NCI-H524 treated with DMSO at 0.1 percent for 48 hours (cell line): ENCODE measurements at places on chromosomes 16 and 17.

DNA sequence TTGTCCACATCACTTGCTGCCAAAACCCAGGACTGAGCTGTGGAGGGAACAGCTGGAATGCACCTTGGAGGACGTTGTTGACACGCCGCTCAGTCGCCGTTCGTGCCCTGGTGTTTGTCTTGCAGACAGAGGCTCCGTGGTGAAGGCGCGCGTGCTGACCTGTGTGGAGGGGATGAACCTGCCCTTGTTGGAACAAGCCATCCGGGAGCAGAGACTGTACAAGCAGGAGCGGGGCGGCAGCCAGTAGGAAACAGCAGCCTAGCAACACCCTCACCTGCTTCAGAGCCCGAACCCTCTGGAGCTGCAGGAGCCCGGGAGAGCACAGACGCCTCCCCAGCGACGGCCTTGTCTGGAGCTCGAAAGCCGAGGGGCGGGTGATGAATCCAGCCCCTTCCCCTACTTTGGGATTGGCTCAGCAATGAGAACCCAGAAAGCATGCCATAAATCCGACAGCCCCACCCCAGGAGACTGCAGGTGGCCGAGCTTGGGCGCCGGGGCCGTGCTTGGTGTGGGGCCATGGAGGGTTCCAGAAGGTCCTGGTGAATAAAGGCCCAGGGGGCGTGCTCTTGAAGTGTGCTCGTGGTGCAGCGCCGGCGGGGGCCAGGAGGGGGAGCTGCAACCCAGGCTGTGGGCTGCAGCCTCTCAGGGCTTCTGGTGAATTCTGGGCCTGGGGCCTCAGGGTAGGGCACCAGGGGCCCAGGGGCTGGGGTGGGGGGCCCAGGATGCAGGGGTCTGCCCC lies 470 bp upstream of the CDK3 start:
- DNase-seq: no peak

DNA sequence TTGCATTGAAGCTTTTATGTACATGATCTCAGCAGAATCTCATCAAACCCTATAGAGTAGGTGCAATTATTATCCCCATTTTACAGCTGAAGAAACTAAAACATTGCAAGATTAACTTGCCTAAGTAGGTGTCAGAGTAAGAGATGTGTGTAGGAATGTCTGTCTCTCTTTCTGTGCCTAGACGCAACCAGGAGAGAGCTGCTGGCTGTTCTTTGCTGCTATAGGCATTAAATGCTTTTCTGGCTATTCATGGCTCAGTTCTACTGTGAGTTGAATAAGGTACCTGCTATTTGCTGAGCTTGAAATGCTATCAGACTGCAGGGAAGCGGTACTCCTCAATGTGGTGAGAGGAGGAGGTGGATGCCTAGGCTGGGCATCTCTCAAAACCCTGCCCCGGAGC lies 17.0 kb downstream of the IRX5 start:
- DNase-seq: no peak

DNA sequence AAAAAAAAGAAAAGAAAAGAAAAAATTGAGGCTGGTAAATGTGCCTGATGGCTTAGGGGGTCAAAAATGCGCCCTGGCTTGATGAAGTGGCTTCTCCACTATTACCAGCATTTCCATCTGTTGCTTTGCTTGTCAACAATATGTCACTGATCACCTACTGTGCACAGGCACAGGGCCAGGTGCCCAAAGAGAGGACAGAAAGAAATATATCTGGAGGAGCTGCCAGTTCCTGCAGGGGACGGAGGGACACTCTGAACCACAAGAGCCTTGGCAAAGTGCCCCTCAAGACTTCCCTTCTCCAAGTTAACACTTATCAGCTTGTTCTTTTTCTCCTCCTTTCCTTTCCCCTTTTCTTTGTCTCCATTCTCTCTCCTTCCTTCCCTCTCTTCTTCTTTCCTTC lies 34.7 kb downstream of the GINS3 start:
- DNase-seq: peak; percentile 31

DNA sequence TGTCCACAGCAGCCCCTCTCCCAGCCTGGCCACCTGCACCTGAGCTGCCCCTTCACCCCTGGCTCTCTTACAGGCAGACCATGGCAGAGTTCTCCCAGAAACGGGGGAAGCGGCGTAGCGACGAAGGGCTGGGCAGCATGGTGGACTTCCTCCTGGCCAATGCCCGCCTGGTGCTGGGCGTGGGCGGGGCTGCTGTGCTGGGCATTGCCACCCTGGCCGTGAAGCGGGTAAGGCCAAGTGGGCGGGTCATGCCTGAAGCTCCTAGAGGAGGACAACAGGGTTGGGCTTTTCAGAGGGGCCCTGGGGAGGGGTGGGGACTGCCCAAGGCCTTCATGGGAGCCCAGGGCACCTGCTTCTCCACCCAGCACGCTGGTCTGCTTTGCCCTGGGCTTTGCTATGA lies 2.2 kb downstream of the MIEF2 start:
- no peak for DNase-seq

- no peak for DNase-seq
Observed at GRCh38 chr16:89303617-89304016, 86.1 kb downstream of the ZNF778 start.

GRCh38 chr17:21460358-21460757 lies 84.2 kb downstream of the KCNJ12 start:
- no peak for DNase-seq

DNA sequence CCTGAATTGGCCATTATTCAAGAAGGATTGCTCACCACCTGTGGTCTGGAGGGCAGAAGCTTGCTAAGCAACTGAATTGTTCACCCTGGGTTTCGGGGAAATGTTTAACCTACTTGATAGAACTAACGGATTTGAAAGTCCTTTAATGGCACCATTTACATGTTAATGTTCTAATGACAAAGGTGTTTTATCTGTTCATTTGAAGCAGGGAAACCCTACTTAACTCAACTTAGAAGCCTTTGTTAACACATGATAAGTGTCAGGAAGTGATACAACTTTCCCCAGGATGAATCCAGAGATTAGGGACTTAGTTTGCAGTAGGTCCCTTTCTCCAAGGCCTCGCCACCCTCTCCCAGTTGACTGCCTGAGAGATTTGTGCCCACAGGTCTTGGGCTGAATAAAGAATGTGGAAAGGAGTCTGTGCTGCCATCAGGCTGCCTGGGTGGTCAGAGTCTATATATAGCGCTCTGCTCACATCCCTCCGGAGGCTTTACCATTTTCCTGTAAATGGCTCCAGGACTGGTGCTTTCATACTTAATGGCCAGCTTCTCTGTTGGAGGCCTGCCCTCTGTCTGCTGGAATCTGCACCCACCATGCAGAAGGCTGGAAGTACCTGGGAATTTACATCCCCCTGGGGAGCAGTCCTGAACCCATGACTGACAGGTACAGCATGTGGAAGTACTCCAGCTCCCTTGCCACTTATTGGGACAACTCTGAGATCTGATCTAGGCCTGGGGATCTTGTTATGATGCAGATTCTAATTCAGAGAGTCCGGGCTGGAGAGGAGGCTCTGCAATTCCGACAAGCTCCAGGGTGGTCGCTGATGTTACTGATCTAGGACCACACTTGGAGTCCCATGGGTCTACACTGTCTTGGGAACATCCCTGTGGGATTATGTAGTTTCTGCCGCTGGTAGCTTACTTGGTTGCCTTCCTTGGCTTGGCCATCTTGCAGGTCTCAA lies 99.9 kb downstream of the ASIC2 start:
- DNase-seq: no peak

- DNase-seq: no peak
Observed at GRCh38 chr17:80919331-80920311, 72.0 kb upstream of the CHMP6 start.

GRCh38 chr16:66342294-66342900 lies 24.1 kb upstream of the CDH5 start:
- DNase-seq: no peak

GRCh38 chr16:89482150-89482816 lies 8.1 kb downstream of the ANKRD11 start:
- no peak for DNase-seq

DNA sequence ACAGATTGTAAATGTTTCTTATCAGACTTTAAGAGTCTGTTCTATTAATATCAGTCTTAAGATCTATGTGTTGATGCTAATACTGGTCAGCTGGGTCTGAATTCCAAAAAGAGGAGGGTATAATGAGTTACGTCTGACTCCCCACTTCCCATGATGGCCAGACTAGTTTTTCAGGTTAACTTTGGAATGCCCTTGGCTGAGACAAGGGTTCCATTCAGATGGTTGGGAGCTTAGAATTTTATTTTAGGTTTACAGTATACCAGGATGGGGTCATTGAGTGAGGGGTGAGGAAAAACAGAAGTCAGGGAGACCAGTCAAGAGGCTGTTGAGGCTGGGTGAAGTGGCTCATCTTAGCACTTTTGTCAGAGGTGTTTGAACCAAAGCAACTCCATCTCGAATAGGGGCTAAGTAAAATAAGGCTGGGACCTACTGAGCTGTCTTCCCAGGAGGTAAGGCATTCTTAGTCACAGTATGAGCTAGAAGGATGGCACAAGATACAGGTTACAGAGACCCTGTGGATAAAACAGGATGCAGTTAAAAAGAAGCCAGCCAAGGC lies 2.9 kb upstream of the TMEM231 start:
- no peak for DNase-seq

DNA sequence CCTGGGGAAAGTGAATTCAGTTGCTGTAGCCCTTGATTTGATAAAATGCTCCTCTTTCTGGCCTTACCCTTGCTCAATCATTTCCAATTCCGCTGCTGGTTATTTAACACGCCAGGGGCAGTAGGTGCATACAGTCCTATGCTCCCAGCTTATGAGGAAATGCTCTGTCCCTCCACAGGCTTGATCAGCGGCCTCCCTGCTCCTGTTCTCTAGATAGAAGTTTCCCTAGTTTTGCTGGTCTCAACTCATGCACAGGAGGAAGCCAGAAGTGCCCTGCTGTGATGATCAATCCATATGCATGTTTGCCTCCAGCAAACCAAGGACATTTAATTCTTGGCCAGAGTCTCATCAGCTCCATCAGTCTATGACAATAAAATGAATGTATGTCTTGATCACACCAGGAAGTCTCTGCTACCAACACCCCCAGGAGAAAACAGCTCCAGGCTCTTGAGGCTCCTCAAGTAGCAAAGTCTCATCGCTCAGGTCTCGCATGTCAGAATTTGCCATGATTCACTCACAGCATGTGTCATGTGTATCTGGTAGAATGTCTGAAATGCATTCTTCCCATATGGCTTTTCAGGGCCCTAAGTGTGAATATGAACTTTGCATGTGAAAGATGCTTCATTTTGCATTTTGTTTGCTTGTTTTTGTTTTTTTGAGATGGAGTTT lies 208.9 kb downstream of the CDH13 start:
- DNase-seq: no peak

GRCh38 chr16:561957-562938 lies 2.1 kb downstream of the PRR35 start:
- no peak for DNase-seq

DNA sequence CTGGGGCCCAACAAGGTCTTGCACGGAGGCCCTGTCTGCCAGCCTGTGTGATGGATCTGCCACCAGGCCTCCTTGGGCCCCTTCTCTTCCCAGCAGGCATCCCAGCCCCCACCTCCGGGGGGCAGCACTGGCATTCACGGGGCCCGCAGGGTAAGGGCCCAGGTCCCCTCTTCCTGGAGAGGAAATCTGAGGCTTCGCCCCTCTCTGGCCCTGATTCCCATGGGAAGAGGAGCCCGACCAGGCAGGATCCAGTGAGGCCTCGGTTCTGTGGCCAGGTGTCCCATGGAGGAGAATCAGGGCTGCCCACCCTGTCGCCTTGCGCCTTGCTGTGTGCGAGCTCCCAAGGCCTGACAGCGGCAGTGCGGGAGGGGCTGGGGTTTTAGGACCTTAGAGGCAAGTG lies 48.4 kb downstream of the PDPK1 start:
- no peak for DNase-seq

- no peak for DNase-seq
Observed at GRCh38 chr17:48307814-48308411, 122.1 kb downstream of the SKAP1 start.

- no peak for DNase-seq
Observed at GRCh38 chr17:12431188-12431587, 234.5 kb upstream of the MYOCD start.

- no peak for DNase-seq
Observed at GRCh38 chr16:24645739-24646645, 83.5 kb upstream of the TNRC6A start.

- no peak for DNase-seq
Observed at GRCh38 chr16:3256866-3257465, 533 bp upstream of the MEFV start.

- DNase-seq: no peak
Observed at GRCh38 chr17:74037320-74037719, 166.2 kb upstream of the RPL38 start.

DNA sequence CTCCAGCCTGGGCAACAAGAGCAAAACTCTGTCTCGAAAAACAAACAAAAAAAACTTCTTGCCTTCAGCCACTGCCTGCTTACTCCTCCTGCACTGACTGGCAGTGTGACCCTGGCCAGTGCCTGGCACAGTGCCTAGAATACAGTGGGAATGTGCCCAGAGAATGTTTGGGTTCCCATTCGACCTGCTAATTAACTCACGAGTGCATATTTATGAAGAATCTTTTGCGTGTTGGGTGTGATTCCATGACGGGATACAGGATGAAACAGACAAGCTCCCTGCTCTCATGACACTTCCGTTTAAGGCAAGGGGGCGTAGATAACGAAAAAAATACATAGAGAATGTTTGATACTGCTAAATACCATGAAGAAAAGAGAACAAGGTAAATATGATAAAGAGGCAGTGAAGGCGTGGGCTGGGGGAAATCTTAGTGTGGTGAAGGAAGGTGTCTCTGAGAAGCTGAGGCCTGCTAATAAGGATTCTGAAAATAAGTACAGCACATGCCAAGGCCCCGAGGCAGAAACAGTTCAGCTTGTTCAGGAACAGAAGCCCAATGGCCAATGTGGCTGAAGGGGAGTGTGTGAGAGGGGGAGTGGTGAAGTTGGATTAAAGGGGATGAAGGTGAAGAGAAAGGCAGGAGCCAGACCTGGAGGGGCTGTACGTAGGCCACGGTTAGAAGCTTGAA lies 4.3 kb downstream of the ABI3 start:
- no peak for DNase-seq

DNA sequence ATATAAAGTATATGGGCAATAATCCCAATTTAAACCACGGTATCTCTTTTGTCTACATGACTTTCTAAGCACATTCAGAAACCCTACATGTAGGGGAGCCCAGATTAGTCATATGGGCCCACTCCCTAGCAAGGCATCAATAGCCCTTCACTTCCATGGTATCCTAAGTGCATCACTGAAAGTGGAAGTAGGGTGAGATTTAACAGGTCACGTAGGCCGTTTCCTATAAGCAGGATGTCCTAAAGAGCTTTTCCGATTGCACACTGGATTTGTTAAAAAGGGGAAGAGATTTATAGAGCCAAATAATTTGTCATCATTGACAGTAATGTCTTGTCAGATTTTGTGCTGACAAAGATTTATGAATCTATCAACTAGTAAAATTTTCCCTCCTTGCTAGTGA lies 39.0 kb downstream of the CA4 start:
- no peak for DNase-seq
